ENCODE measurements at places on chromosomes 4 and X. TPM values are rescaled to one million over a fixed set of nuclear protein-coding genes. Genes with fewer than 3 reads are reported as not detected.

DNA sequence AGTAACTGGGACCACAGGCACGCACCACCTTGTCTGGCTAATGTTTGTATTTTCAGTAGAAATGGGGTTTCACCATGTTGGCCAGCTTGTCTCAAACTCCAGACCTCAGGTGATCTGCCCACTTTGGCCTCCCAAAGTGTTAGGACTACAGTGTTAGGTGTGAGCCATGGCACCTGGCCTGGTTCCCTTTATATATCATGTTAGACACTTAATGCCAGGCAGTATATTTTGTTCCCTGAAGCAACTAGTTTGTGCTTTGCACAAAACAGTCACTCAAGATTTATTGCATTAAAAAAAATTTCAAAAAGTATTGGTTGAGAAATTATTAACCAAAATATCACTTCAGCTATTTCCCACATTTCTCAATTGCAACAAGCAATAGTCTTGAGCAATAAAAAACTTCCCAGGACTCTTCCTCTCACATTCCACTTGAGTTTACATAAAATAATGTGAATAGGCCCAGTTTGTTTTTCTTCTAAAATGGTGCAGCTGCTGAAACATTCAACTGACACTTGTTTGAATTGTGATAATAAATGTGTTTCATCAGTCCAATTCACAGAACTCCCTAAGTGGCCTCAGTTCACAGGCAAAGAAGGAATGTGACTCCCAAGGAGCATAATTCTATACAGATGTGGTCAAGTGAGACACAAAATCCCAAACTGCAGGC, 22.7 kb downstream of the CXCL1 start:
- DNase-seq, result no peak

GRCh38 chrX:18810416-18810815, 103.0 kb downstream of the PPEF1 start:
- no peak for DNase-seq

DNA sequence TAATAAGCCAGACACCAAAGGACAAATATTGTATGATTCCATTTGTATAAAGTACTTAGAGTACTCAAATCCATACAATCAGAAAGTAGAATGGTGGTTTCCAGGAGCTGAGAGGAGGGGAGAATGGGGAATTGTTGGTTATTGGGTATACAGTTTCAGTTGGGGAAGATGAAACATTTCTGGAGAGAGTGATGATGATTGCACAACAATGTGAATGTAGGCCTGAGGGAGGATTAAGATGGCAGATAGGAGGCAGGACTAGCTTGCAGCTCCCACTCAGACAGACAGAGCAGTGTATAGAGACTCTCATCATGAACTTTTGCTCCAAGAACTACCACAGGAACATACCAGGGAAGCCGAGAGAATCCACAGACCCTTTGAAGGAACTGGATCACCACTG, 75.7 kb upstream of the PAK3 start:
- no peak for DNase-seq

- no peak for DNase-seq
These were observed 1646.2 kb upstream of the TENM3 start for GRCh38 chr4:180596888-180597483.

DNA sequence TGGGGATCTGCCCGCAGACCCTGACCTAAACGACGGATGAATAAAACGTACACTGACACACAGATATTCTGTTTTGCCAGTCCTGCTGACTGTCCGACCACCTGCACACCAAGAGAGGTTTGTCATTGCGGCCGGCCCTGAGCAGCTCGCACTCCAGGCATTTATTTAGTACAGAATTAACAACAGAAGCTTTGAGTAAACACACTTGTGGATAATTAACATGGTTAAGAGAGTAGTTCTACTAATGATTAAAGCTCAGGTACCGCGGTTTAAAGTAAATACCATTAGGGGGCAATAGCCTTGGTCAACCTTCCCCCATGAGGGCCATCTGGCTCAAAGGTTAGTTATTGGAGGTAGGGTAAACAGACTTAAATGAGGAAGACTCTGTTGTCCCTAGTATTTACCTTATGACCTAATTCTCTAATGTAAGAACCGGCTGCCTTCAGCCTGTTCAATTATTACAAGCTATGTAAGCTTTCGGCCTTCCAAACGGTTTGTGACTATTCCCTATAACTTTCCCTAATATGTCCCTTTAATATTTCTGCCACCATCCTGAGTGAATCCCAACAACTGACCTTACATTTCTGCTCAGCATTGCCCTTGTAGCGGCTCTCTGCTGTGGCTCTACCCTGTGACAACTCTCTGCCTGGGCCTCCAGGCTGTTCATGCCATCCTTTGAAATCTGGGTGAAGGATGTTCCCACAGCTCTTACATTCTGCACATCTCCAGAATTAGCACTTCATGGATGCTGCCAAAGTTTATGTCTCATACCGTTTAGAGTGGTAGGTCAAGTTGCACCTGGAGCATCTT, 46.9 kb upstream of the SYTL5 start:
- no peak for DNase-seq

GRCh38 chr4:87511500-87511899, 17.7 kb downstream of the SPARCL1 start:
- DNase-seq, result no peak

- peak; percentile 32 for DNase-seq
These were observed at the start of gene KCND1 for GRCh38 chrX:48971249-48972219. TSS of gene KCND1 (minus strand) at chrX:48971844. CDS start at chrX:48970271, 1,573 bp downstream.

Gene ETDB
- not detected for total RNA-seq

Gene ANK2
- total RNA-seq, result 0.82 TPM

Gene AKAP14
- not detected for total RNA-seq
